ENCODE measurements at places on chromosomes 16 and 17.
A peak's percentile ranks its signal among the peaks of the same experiment; 100 is the strongest.

DNA sequence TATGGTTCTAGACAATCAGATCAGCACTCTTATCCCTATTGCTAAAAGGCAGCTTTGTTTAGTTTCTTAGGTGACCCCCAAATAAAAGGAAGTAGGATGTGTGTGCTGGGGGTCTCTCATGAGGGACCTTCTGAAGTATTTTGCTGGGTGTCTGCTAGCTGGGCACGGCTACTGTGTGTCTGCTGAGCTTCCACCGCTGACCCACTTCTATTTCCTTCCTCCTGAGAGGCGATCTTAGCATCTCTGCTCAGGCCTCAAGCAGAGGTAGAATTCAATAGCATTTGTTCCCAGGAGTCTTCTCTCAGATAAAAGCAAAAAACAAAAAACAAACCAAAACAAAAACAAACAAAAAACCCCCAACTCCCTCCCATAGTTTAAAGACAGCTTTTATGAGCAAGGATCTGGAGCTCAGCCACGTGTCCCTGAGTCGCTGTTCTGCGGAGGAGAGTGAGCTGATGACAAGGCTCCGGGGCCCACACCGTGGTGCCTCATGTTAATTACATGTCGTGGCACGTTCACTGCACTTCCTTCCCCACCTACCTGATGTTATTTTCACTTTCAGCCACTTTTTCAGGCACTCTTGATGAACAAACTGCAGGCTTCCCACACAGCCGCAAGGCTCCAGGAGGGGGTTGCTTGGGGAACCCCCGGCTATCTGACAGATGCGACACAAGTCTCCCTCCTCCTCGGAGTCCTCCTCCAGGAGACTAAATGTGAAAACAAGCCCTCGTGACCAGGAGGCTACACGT lies 83.5 kb downstream of the MARCHF10 start:
- no peak for DNase-seq

DNA sequence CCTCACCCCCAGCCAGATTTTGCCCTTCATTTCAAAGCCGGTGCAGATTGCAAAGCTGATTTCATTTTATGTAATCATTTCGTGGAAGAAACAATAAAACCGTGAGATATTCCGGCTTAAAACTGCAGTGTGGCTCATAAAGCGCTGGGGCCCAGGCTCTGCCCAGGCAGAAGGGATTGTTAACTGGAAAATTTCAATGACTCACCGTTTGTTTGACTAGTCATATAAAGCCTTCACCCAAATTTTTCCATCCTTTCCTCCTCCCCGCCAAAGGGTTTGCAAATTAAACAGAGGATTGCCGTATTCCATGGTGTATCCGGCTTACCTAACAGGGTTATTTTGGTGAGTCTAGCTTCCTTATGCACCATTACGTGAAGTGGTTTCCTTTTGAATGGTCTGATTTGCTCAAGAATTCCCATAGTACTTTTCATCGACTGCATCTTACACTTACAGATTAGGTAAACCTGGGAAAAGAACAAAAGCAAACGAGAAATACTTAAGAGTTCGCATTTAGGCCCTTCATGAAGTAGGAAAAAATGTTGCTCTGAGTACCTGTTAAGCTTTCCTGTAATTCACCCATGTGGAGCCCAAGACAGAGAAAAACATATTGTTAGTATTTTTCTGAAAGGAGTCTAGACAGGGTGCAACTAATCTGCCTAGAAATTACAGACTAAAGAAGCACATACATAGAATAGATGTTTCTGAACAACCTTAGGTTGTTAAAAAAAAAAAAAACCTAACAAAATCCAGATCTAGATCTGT lies 949 bp upstream of the GSPT1 start:
- DNase-seq, result peak; percentile 99

DNA sequence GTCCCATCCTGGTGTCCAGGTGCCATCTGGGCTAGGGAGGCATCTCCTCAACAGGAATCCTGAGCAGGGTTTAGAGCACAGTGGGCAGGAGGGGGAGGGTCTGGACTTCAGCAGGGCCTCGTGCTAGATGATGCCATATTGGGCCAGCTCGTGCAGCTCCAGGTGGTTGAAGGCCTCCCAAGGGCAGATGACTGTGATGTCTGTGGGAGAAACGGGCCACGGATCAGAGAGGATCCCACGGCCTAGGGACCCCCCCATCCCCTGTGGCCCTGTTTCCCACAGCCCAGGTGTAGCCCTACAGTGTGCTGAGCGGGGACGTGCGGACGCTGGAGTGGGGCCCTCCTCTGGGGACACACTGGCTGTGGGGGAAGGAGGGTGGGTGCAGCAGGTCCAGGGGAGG lies 5.4 kb downstream of the PDE6G start:
- DNase-seq, result no peak

DNA sequence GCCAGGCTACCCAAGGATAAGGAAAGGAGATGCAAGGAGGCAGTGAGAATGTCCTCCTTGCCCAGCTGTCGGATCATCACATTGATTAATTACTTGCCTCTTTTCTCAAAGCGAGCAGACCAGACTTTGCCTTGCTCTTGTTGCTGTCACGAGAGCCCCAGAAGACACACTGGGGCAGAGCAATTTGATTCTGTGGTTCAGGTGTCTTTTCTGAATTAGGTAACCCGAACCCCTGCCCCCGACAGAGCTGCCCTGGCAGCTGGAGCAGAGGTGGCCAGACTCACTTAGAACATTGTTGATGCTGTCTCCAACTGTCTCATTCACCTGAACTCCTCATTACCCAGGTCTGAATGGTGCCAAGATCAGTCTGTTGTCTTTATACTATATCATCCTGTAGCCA lies 34.3 kb downstream of the VAT1L start:
- no peak for DNase-seq

DNA sequence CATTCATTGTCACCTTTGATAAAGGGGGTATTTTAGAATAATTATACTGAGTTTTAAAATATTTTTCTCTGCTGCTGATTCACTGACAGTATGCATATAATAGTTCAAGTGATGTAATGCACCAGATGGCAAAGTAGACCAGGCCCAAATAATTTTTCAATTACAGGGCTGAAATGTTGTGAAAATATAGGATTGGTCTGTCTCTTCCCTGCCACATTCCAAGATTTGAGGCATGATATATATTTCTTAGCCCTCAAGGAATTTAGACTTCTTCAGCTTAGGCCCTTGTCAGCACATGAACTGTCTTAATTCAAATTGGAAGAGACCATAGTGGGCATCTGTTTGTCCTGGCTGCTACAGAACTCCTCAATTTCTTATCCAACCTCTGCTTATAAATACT lies 39.2 kb upstream of the SLC12A3 start:
- DNase-seq, result no peak

DNA sequence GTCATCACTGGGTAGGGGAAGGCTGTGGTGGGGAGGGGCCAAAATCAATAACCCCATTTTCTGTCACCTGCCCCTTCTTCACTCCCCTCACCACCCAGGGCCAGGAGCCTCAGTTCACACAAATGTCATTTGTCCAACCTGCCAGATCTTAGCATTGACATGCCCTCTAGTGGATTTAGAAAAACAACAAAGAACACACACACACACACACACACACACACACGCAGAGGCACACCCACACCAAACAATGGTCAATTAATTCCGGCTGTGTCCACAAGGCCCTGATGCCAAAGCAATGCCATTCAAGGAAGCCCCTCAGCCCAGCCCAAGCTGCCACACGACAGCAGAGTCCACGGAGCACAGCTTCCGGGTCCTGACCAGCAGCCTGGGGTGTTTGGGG lies 68.4 kb downstream of the NOG start:
- no peak for DNase-seq

DNA sequence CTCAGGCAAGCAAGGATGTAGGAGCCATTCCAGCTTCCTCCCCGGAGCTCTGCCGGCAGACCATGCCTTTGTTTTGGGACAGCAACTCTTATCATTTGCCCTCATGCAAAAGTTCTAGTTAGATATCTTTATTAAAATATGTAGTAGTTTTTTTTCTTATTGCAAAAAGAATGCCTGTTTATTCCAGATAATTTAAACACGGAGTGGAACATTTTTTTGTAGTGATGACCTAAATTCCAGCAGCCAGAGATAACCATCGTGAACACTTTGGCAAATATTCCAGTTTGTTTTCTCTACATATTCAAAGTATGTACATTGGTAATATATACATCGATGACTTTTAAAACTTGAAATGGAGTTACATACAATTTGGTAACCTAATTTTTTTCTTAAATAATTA lies 54.8 kb downstream of the CRISPLD2 start:
- DNase-seq, result no peak

GRCh38 chr16:54347961-54348360 lies 61.4 kb upstream of the IRX3 start:
- no peak for DNase-seq

DNA sequence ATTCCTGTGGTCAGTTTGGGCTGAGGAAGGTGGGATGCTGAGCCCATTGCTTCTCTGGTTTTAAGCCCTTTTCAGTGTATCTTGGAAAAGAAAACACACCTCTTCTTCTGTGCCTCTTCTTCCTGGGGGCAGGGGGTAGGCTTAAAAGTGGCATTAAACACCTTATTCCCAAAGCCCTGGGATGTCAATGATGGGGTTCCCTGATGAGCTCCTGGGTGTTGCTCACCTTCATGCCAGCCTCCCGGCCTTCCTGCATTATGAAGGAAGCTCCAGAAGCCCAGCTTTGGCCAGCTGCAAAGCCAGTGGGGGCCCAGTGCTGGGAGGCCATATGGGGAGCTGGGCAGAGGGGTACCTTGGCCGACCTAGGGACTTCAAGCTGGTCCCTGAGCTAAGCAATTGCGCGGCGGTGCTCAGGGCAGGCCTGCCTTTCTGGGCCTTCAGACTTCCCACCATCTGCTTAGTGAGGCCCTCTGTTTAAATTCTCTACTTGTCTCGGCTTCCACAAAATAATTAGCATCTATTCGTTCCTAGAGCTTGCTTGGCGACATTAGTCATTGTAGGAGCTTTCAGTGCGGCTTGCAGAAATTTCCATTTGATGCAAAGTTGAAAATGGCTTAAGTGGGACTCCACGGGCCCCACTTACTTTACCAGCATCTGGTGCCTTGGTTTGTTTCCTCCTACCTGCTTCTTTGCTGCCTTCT lies 121.7 kb upstream of the NLRP1 start:
- DNase-seq, result no peak

DNA sequence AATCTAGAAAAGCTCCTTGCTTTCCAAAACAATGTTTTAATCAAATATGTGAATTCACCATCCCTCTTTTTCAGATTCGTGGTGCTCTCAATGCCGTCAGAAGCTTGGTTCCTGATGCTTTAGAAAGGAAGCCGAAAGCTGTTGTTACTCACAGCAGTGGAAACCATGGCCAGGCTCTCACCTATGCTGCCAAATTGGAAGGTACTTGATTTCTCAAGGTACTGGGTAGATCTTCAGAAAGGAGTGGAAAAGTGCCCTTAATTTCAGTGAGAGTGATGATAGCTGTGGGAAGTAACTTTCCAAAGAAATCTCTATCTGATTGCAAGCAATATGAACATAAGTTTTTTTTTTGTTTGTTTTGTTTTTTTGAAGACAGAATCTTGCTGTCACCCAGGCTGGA lies 14.0 kb downstream of the SRR start:
- DNase-seq, result no peak

DNA sequence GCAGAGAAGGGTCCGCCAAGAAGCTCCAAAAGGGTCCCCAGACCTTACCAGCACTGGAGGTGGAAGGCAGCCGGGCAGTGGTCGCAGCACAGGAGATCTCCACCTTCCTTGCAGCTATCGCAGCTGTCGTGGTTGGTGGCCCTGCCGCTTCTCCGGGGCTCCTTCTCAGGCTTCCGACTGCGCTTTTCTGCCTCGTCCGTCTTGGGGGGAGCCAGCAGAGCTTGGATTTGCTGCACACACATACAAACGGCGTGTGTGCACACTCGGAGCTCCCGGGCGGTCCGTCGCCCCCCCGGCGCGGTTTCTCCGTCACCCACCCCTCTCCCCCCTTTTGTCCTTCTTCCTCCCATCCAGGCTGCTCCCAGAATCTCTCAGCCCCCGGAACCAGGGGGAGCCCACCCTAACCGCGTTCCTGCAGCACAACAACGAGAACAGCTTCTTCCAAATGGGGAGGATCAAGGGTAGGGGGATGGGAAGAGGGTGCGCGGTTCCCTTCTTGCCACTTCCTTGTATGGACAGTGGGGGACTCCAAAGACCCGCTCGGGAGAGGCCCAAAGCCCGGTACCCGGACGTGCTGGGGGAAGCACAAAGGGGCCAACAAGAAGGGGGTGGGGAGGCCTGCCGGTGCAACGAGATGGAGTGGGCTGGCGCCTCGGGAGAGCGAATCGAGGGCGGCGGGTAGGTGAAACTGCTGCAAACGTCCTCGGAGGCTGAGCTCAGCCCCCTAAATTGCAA lies 1.1 kb downstream of the PHF12 start:
- peak; percentile 25 for DNase-seq

- no peak for DNase-seq
Measured at GRCh38 chr16:82008957-82009592, 2.2 kb downstream of the SDR42E1 start.

DNA sequence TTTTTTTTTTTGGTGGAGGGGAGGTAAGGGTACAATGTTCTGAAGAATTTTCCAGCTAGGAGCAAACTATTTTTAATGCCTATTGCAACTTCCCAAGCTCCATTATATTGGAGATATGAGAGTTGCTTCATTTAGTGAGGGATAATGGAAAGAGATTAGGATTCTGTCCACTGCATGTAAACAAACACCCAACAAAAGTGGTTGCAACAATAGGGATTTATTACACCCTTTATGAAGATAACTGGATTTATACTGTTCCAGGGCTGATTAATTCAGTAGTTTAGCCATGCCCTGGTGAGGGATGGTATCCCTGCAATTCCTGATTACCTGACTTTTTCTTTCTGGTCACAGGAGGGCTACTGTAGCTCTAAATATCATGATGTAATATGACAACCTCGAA lies 40.5 kb downstream of the MAP2K6 start:
- DNase-seq, result no peak

- DNase-seq, result no peak
Measured at GRCh38 chr17:8668176-8668740, 37.7 kb upstream of the MYH10 start.

DNA sequence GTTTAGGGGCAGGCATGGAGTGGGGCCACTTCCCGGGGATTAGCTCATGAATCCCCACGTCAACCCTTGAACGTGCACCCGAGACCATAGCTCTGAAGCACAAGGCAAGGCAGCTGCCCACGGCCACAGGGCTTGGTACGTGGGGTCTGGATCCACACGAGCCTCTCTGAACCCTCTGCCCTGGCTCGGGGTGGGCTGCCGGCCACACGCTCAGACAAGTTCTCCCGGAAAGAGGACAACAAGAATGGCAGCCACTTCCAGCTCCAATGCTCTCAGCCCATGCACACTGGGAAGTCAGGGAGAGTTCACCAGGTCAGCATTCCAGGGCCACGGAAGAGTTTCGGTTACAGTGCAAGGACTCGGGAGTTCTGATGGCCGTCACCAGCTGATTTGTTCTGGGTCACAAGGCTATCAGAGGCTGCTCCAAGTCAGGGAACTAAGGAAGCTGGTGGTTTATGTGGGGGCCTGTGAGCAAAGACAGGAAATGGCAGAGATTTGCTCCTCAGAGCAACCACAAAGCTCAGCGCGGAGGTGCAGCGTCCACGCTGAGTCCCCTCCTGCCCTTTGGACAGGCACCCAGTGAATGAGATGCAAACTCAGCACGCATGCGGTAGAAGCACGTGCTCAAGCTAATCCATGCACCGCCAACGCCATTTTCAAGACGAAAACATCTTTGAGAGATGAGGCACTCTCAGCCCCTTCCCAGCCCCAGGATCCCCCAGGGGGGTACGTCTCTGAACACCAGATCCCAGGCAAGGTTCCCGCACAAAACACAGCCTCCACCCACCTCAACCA lies 356.4 kb downstream of the FOXL1 start:
- DNase-seq, result no peak

- no peak for DNase-seq
Measured at GRCh38 chr17:15957608-15958307, 12.8 kb downstream of the ADORA2B start.

GRCh38 chr16:80623376-80623775 lies 82.6 kb downstream of the DYNLRB2 start:
- DNase-seq, result no peak
